ENCODE measurements at places on chromosomes 7 and 10.

DNA sequence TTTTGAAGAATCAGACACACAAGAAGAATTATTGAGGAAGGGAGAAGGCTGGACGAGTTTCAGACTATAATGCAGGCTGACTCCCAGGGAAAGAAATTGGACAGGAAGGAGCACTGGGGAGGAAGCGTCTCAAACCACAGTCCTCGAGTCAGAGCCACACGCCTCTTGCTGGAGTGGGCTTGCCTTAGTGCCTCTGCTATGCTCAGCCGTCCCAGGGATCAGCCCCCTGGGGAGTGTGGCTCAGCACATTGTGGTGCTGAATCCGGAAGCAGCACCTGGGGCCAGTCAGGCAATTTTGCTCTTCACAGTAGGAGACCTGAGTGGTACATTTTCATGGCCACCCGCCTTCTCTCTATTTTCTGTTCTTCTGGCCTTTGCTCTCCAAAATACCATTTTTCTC is 67.4 kb upstream of the SLC35G1 start:
- no peak for DNase-seq

DNA sequence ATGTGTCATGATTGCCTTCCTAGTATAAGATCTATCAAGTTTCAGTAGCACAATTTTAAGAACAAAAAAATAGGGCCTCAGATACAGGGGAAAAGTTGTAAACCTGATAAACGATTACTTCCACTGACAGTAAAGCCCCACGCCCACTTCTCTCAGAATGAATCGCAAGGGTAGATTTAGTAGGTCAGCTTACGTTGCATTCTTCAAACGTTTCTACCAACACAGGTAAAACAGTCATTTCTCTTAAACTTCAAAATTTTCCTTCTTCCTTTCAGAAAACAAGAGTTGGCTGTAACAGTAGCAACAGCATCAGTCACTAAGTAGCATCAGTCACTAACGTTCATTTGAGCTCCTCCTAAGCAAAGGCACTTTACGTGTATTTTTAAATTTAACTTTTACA is 221.5 kb downstream of the ADAM12 start:
- peak; percentile 20 for DNase-seq

GRCh38 chr10:30489346-30489745 is 55.4 kb downstream of the MAP3K8 start:
- DNase-seq, result no peak

GRCh38 chr10:49394933-49395740 is 752 bp downstream of the DRGX start:
- DNase-seq, result no peak

- no peak for DNase-seq
These were observed 10.0 kb downstream of the RGR start for GRCh38 chr10:84254552-84255478.

- DNase-seq, result no peak
These were observed 602.9 kb downstream of the IPMK start for GRCh38 chr10:57664815-57665214.

DNA sequence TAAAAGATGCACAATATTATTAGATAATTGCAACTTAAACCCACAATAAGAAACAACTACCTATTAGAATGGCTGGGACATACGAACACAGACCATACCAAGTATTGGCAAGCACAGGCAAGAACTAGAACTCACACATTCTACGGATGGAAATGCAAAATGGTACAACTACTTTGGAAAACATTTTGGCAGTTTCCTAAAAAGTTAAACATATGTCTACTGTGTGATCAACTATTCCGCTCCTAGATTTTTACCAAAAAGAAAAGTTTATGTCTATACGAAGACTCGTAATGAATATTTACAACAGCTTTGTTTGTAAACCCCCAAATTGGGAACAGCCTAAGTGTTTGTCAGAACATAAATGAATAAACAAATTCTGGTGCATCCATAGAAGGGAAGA is 194.7 kb downstream of the FGFR2 start:
- DNase-seq, result no peak

- no peak for DNase-seq
These were observed 2.2 kb upstream of the FRMD4A start for GRCh38 chr10:14332903-14333302.

DNA sequence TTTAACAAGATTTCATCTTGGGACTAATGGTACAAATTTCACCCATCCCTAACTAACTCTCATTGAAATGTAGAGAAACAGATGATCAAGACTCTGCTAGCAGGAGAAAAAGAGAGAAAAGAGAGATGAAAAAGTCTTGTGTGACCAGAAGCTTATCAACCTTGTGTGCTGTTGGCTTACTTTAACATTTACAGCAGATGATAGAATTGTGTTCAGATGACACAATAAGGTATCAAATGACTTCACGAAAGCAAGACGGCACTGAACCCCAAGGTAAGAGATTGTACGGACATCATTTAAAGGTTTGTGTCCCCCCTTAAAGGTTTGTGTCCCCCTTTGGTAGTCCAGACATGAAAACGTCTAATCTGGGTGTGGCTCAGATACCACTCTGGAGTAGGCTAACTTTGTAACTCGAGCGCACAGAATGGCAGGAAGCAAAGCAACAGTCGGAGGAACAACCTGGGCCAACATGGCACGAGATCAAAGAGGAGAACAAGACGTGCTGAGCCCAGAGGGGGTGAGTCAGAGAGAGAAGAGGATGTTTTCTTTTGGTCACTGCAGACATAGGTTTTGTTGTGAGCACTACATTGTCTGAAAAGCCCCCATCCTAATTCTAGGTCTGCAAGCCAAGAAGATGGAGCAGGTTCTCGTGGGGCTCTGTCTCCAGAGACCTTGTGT is 10.4 kb upstream of the LMBR1 start:
- DNase-seq, result no peak

DNA sequence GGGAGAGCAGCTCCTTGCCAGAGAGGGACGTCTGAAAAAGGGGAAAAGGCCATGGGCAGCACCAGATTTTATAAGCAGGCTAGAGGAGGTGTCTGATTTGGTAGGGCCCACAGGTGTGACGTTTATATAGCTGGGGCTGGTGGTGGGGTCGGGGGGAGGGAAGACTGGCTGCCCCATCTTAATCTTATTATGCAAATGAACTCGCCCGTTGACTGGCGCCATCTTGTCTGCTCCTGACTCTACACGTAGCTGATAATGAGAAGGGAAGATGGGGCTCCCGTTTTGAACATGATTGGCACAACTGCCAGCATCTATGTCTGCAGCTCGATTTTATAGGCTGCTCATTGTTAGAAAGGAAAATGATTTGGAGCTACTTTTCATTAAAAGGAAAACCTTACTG is 28.6 kb upstream of the CADPS2 start:
- DNase-seq, result no peak

GRCh38 chr10:49330127-49330665 is 31.2 kb downstream of the C10orf71 start:
- no peak for DNase-seq

DNA sequence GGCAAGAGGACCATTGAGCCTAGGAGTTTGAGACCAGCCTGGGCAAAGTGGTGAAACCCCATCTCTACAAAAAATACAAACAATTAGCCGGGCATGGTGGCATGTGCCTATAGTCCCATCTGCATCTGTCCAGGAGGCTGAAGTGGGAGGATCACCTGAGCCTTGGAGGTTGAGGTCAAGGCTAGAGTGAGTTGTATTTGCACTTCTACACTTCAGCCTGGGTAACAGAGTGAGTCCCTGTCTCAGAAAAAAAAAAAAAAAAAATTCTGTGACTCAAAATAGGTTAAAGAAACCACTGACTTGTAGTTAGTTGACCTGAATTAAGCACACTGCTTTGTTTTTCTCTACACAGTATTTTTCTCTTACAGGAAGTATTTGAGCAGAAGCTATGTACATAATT is 74.4 kb downstream of the METTL2B start:
- DNase-seq, result no peak

DNA sequence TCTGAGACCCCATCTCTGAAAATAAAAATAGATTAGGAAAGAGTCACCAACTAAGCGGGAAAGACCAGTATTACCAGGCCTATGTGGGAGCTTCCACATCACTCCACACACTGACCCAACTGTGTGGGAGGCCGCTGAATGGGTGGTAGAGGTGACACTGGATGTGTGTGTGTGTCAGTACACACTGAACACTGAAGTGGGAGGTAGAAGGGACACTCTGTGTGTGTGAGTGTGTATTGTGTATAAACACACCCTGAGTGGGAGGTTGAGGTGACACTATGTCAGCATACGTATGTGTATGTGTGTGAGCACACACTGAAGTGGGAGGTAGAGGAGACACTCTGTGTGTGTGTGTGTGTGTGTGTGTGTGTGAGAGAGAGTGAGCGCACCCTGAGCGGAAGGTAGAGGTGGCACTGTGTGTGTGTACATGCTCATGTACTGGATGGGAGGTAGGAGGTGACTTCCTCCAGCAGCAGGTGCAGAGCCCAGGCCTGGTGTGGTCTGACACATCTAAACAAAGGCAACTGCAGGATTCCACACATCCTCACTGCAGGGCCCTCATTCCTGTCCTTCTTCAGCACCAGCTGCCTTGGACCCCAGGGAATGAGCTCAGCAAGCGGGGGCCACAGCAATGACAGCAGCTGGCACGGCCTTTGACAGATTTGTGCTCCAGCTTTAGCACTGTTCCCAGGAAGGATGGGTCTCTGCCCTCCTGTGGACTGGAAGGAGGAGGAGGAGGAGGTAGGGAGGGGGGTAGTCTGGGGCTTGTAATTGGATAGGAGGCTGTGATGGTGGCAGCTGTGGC is 26.5 kb upstream of the RBM20 start:
- no peak for DNase-seq

- DNase-seq, result no peak
These were observed 56.8 kb downstream of the SDHAF3 start for GRCh38 chr7:97174303-97174702.

GRCh38 chr7:28980451-28981160 is 22.5 kb upstream of the TRIL start:
- DNase-seq, result no peak

DNA sequence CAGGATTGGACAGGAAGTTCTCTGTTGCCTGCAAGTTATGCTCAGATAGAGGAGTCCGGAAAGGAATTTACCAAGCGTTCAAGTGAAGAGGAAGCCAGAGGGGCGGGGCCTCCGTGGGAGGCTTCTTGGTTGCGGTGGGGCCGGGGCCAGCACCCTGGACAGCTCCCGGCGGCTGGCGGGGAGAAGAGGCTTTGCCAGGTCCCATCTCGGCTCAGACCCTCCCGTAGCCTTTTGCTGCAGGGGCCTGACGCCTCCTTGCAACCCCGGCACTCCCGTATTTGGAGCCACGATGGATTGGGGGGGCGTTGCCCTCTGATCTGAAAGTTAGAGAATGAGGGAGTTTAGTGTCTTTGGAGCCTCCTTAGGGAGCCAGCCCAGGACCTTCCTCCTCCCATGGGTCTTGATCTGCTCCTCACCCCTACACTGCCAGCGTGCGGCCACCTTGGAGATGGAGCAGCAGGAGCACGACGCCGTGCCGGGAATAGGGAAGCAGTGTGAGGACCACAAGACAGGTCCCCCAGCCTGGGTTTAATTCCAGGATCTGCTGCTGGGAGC is 3.1 kb upstream of the SLC18A3 start:
- DNase-seq, result peak; percentile 37

- DNase-seq, result no peak
These were observed 16.3 kb downstream of the CYP3A4 start for GRCh38 chr7:99767662-99768061.

DNA sequence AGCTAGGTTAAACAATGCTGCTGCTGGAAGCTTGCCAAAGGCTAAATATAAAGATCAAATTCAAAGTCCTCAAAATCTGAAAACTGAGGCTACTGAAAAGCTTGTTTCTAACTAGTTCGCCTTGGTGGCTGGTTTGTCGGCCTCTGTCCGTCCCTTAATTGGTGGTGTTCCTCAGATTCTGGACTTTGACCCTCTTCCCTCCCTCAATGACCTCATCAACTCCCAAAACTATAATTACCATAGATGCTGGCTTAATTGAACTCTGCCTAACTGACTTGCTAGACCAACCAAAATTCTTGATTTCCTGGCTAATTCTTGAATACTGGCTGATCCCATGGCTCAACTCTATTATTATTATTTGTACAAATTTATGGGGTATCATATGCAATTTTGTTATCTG is 15.6 kb downstream of the ARHGAP21 start:
- no peak for DNase-seq

- DNase-seq, result no peak
These were observed 521.2 kb downstream of the TCERG1L start for GRCh38 chr10:130790339-130790738.

- no peak for DNase-seq
These were observed 4.9 kb upstream of the COL17A1 start for GRCh38 chr10:104090611-104091010.

DNA sequence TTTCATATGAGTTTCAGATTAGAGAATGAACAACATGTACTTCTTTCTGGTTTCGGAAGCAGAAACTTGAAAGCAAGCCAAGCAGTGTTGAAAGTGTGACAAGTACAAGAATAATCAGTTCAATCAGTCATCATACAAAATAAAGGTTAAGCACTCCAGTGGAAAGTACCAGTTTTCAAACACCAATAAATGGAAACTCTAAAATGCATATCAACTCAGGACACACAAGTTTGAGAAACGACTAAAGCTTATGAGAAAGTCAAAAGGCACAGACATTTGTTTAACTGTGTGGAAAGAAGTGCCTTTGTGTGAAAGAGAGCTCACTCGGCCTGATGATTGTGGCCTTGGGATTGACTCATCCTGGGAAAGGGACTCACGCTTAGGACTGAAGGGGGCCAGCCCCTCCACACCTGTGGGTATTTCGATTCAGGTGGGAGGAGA is 60.6 kb upstream of the AKR1C1 start:
- peak; percentile 9 for DNase-seq

DNA sequence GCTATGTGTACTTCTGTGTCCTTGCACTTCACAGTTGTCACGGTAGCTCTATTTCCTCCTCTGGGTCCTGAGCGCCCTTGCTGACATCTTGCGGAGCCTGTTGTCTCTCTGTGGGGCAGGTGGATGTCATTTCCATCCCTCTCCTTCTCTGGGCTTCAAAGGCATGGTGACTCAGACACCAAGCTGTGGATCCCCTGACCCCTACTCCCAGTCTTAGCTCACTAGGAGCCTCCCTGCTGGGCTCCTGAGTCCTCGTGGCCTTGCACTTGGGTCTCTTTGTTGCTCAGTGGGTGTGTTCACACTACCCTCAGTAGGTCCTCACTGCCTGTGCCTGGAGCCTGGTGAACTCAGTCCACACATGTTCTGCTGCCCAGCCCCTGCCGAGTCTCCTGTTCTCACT is 100.3 kb upstream of the PAX2 start:
- DNase-seq, result no peak

GRCh38 chr7:105202616-105203015 is 186.1 kb downstream of the SRPK2 start:
- no peak for DNase-seq

- no peak for DNase-seq
These were observed 16.8 kb upstream of the VOPP1 start for GRCh38 chr7:55588976-55589604.

DNA sequence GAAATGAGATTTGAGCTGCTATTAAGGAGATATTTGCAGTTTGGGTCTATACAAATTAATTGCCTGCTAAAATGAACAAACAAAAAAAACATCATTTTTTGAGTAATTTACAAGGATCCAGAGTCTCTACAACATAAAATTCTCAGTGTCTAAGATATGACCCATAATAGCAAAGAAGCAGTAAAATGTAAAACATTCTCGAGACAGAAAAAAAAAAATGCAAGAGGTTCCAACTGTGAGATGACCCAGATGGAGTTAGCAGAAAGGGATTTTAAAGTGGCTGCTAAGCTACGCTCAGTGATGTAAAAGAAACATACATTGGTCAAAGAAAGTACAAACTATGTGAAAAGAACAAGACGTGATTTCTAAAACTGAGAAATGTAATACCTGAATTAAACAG is 471.0 kb downstream of the SH2D4B start:
- DNase-seq, result no peak

All from activated T-cell treated with anti-CD3 and anti-CD28 coated beads for 24 hours (primary cell).